ENCODE measurements at places on chromosomes 13 and 19.
A peak's percentile ranks its signal among the peaks of the same experiment; 100 is the strongest.

GRCh38 chr13:80901111-80901510, 560.2 kb upstream of the SPRY2 start:
- no peak for DNase-seq

- DNase-seq: no peak
Observed at GRCh38 chr19:57709616-57710015, 612 bp upstream of the ZNF154 start.

DNA sequence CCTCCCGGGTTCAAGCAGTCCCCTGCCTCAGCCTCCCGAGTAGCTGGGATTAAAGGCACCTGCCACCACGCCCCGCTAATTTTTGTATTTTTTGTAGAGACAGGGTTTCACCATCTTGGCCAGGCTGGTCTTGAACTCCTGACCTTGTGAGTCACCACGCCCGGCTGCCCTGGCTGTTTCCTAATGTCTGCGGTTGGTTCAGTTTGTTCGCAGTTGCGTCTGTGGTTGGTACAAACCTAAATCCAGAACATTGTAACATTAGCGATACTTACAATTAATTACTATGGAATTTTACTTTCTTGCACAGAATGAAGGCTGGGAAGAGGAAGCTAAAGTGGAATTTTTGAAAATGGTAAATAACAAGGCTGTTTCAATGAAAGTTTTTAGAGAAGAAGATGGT, 38.1 kb downstream of the RNF17 start:
- no peak for DNase-seq

DNA sequence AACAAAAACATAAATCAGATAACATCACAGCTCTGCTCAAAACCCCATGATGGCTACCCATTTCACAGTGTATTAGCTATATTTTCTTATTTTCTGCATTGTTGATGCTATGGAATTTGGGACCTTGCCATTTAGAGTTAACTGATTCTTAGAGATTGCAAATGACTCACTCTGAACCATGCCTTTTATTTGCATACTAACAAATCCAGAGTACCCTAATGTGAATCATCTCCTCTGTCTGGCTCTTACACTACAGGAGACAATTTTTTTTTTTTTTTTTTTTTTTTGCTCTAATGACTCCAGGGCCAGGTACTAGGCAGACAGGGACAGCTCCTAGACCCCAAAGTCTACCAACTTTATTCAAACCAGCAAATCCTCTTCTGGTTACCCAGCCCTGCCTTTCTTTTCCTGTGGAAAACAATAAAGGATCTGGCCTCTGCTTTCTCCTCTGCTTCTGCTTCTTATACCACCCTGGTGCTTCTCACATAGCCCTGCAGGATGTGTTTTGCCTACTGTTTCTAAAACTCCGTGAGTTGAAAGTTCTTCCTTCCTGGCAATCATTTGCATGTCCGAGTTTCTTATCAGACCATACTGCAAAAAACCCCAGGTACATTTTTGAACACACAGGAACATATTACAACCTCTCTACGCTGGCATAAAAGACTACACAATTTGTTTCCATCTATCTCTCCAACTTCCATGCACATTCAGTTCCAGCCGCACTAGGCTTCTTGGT, 10.6 kb upstream of the ZNF460 start:
- DNase-seq: peak; percentile 47

DNA sequence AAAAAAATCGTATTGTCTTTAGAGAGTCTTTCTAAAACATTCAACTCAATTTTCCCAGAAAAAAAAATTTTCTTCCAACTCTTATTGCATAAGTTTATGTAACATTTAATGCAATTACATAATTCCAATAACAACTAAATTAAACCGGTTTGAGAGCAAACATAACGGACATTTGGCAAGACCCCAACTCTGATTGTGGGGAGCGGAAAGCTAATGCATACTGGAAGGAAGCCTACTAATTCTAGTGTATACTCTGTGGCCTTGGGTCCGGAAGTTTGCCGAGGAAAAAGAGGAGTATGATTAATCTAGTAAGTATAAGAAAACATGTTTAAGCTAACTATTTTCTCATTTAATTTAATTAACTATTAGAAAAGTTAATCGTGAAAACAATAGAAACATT, 21.3 kb upstream of the MIR17HG start:
- DNase-seq: no peak

GRCh38 chr19:40149501-40149900, 41.7 kb upstream of the MAP3K10 start:
- no peak for DNase-seq

DNA sequence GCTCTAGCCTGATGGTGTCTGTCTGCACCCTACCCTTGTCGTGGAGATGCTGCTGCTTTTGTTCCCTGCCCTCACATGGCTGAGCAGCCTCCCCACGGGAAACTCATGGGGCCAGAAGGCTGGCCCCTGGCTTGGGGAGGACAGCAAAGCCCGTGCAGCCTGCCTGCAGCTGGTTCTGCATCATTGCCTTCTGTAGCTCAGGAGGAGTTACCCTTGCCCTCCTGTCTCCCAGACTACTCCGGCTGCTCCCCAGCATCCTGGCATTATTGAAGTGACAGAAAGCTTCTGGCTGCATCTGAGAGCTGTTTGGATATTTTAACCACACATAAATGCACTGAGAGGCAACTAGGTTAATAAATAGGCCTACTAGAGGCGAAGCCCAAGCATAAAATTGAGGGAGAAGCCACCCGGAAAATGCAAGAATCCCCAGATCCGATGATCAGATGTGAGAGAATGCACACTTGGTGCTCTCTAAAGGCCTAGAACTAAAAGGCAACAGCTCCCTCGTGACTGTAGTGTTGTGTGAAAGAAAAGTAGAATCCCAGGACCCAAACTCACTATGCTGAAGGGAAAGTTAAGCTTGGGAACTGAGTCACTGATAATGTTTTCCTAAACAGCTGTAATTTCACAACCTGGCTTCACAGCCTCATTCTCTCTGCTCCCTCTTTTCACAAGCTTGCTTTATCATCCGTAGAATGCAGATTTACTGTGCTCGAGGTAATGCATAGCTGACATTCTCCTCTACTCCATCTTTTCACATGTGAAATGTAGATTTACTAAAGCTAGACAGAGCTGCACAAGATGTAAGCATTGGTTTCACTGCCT, 110.8 kb downstream of the TNFRSF19 start:
- no peak for DNase-seq

DNA sequence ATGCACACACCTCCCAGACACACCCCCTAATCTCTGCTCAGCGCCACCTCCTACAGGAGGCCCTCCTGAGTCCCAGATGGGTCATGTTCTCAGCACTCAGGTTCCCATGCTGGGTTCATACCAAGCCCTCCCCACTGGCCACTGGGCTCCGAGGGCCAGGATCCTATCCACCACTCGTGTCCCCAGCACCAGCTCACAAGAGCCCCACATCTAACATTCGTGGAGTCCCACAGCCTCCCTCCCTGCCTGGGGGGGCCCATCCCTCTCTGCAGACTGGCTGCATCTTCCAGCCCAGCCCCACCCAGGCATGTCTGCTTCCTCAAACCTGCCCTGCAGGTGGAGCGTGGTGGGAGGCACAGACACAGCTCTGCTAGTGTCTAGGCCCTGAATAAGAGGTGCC, 227.4 kb downstream of the TUBA3C start:
- DNase-seq: no peak

- no peak for DNase-seq
Observed at GRCh38 chr19:46299695-46300094, 2.9 kb downstream of the HIF3A start.

DNA sequence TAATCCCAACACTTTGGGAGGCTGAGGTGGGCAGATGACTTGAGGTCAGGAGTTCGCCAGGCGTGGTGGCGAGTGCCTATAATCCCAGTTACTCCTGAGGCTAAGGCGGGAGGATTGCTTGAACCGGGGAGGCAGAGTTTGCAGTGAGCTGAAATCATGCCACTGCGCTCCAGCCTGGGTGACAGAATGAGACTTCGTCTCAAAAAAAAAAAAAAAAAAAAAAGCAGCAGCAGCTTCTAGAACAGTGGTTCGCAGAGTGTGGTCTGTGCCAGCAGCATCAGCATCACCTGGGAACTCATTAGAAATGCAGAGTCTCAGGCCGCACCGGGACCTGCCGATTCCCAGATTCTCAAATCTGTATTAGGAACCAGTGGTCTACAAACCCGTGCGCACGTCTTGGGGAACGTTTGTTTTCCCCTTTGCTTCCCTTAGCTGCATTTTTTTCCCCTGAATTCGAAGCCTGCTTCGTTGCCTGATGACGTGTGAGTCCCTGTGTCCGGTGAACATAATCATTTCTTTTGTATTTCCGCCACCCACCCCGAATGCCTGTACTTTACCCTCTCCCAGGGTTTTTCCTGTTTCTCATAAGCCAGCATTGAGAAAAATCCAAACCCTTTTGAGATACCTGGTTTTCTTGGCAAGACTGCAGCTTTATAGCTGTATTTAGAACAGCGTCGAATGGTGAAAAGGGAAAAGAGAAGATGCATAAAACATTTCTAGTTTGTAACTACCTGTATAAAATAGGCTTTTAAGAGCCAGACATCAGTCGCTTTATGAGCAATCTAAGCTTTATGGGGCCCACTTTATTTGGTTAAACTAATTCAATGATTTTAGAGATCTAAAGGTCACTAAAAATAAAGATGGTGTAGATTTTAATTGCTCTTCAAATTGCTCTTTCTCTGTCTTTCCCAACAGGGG, 49.8 kb downstream of the BICRA start:
- DNase-seq: no peak

DNA sequence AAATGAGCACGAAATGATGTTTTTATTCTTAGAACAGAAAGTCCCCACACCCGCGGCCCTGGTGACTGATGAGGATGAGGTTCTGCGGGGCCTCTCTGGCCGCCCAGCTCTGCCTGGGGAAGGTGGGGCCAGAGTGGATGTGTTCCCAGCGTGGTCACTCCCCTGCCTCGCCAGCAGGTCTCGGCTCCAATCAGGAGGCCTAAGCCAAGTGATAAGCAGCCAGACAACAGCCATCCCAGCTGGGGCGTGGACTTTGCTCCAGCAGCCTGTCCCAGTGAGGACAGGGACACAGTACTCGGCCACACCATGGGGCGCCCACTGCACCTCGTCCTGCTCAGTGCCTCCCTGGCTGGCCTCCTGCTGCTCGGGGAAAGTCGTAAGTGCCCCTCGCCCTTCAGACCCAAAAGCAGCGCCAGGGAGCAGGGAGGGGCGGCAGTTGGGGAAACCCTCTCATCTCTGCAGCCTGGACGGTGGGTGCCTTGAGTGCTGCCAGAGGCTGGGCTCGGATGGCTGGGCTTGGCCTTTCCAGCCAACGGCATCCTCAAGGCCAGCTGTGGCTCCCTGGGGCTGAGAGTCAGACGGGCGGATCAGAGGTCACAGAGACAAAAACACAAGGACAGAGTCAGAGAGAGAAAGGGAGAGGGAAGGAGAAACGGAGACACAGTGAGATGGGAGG, at the start of gene F10:
Gene F10 (plus strand): TSS at position 250 of the 676 bp plus-strand sequence. CDS start 57 bp downstream, at position 307.
- DNase-seq: peak; percentile 57

DNA sequence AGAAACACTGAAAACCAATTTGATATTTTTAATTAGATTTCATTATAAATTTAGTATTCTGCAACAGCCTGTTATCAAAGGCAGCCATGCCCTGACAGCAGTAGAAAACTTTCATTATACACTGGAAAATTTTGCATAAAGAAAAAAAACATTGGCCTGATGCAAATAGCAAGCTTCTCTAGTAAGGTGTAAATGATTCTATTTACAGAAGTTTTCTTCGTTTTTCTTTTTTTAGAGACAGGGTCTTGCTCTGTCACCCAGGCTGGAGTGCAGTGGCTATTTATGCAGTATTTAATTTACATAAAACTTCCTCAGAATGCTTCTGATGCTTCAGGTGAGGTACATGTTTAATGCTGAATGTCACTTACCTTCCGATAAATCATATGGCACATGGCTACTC, 67.0 kb downstream of the ABCC4 start:
- no peak for DNase-seq

GRCh38 chr19:27765397-27765796, 1447.6 kb downstream of the UQCRFS1 start:
- DNase-seq: no peak

GRCh38 chr13:26951581-26952177, 191.1 kb upstream of the GPR12 start:
- DNase-seq: no peak

GRCh38 chr19:37999309-38000213, 92.6 kb downstream of the SIPA1L3 start:
- peak; percentile 88 for DNase-seq

- DNase-seq: no peak
Observed at GRCh38 chr19:32350987-32351348, 5.6 kb downstream of the ZNF507 start.

GRCh38 chr19:22935151-22935550, 67.8 kb downstream of the ZNF728 start:
- DNase-seq: no peak

DNA sequence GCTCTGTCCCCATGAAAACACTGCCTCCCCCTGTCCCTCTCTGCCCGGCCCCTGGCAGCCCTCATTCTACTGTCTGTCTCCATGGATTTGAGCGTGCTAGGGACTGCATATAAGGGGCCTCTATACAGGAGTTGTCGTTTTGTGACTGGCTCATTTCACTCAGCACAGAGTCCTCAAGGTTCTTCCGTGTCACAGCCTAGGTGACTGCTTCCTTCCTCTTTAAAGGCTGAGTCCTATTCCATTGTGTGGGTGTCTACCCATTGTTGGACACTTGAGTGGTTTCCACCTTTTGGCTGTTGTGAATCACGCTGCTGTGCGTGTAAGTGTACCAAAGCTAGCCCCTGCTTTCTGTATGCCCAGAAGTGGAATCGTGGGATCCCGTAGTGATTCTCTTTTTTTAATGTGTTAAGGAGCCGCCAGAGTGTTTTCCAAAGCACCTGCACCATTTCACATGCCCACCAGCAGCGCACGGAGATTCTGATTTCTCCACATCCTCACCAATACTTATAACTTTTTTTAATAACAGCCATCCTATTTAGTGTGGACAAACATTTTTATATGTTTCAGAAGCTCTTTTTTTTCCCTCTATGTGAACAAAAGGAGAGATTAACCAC, 116.7 kb downstream of the COL4A2 start:
- DNase-seq: no peak

DNA sequence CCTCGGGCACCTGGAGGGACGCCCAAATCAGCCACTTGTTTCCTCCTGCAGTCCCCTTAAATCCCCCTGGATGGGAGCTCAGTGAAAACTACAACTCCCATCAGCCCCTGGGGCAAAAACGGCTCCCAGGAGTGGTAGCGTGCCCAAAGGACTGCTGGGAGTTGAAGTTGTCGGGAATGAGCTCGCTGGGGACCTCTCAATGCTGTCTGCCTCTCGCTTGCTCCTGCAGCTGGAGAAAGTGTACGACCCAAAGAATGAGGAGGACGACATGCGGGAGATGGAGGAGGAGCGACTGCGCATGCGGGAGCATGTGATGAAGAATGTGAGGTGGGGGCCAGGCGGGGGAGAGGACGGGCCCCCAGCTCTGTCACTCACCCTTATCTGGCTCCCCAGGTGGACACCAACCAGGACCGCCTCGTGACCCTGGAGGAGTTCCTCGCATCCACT, 14.7 kb upstream of the DHDH start:
- no peak for DNase-seq

DNA sequence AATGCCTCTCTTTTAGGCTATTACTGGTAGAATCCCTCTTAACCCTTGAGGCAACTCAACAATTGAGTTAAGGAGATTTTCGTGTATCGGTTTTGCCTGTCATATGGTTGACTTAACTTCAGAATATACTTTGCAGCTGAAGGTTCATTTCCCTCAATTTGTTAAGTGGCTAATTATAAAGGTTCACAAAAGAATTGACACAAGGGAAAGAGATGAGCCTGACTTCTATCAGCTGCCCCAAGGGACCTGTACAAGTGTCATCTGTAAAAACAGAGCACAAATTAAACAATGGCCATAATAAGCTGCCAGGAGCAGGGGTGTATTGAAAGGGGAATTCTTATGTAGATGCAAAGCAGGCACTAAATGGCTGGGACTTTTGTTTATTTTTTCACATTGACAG, 334.8 kb upstream of the OBI1 start:
- no peak for DNase-seq

All from fibroblast of the conjunctiva (primary cell).